Mononuclear cell (primary cell): ENCODE measurements at places on chromosomes 4 and X. TPM values are rescaled to one million over a fixed set of nuclear protein-coding genes. Genes with fewer than 3 reads are reported as not detected.

KLKB1 gene
- 0.63 TPM for total RNA-seq

CT47B1 gene
- not detected for total RNA-seq

BST1 gene
- 76.4 TPM for total RNA-seq

PABPC1L2A gene
- total RNA-seq, result not detected

BEX5 gene
- 6.8 TPM for total RNA-seq

CABS1 gene
- total RNA-seq, result not detected

CLIC2 gene
- total RNA-seq, result 2.6 TPM

XK gene
- 3.6 TPM for total RNA-seq

SASH3 gene
- total RNA-seq, result 132 TPM

BTK gene
- total RNA-seq, result 33.1 TPM

MAPK10 gene
- total RNA-seq, result 0.52 TPM

SPANXN3 gene
- total RNA-seq, result not detected

CT83 gene
- not detected for total RNA-seq

RENBP gene
- total RNA-seq, result 11.1 TPM

GYPB gene
- not detected for total RNA-seq

USP27X gene
- total RNA-seq, result 2.8 TPM

KLF8 gene
- 3.0 TPM for total RNA-seq

RTL3 gene
- not detected for total RNA-seq

RBMX2 gene
- total RNA-seq, result 19.7 TPM
